ENCODE measurements at places on chromosomes 7 and 10.

GRCh38 chr7:46291601-46292150, 370.6 kb upstream of the IGFBP3 start:
- DNase-seq: no peak

DNA sequence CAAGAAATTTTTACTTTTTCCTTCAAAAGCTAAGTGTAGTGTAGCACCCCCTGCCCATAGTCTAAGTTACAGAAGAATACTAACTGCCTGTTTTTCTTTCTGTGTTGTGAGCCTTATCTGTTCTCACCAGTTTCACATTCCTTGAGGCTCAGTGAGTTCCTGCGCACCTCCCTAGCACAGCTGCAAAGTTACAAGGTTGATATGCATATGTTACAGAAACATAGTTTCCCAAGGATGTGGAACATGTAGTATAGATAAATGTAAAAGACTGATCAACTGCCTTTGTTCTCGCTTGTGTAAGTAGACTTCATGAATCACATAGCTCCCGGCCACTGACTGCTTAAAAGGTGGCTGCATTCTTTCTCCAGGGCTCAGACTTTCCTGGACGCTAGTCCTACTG, 6.7 kb upstream of the ZNF33B start:
- DNase-seq: no peak

DNA sequence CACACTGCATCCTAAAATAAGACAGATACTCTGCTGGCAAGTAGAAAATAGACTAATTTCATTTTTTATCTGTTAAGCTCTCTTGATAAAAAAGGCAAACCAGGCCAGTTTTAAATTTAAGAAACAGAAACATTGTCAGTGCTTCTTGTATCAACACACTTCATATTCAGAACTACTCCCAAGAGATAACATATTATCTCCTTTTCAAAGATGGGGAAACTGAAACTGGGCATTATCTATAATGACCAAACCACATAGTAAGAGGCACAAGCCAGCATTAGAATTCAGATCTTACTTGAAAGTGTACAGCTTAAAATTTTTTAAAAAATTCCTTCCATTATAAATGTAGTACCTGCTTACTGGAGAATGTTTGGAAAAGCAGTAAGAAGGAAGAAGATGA, 14.7 kb downstream of the SRI start:
- DNase-seq: no peak

GRCh38 chr10:110644598-110645462, 694 bp downstream of the RBM20 start:
- no peak for DNase-seq

DNA sequence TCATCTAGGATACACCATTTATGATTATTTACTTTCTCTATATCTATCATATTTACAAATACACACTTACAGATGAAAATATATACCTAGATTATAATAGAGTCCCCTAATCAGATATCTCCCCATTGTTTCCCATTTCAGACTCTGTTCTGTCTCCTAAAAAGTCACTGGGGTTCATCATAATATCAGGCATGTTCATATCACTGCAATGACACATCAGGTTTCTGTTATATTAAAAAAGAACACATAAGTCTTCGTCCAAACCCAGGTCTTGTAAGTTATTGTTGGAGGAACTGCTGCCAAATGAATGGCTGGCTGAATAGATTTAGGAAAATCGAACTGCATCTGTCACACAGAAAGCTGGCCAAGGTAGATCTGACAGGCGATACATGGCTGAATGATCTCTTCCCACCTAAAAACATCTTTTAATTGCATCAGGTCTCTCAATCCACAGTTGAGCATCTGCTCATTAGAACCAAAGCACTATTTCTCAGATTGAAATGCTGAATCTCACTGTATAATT, 178.7 kb downstream of the CACNA2D1 start:
- no peak for DNase-seq

DNA sequence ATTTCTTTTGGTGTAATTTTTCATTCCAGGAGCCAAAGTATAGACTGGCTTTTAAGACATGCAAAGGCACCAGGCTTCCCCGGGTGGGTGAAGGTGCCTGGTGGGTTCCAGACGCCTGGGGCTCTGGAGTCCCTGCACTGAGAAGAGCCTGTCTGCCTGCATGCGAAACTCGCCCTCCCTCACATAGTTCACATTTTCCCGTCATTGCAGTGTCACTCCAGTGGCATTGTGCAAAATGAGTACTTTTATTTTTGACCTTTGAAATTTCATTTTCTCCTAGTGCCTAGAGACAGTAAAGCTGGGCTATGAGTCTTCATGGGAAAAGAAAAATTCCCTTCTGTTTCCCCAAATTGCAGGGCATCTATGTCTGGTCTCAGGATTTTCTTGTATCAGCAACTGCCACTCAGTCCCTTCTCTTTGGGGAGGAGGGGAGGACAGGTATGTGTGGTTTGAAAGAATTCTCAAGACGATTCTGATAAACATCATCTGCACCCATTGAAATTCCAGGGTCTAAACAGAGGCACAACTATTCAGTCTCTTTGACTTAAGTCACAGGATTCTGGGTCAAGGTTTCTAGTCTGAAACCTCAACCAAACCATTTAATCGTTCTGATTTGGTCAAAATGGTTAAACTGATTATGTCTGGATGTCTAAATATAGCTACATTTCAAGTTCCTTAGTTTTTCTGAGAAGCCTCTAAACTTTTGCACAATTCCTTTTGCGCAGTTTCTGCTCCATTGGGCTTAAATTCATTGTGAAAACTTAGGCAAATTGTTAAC, 107.8 kb downstream of the CYP26A1 start:
- DNase-seq: no peak

GRCh38 chr10:91046869-91047268, 126.0 kb upstream of the ANKRD1 start:
- no peak for DNase-seq

All from stimulated activated CD4-positive, alpha-beta T cell treated with anti-CD3 and anti-CD28 coated beads, Interleukin-1b, Interleukin-23, amount 100 ng/mL, for 4 hours (primary cell).